Muscle of back (tissue), 13 donors: ENCODE measurements at places on chromosomes 16 and 17. TPM values are rescaled to one million over a fixed set of nuclear protein-coding genes. Genes with fewer than 3 reads are reported as not detected.

GRCh38 chr16:2285731-2286191 lies 17.8 kb upstream of the RNPS1 start:
- DNase-seq: no peak

Gene BRIP1
- polyA plus RNA-seq: 3.6 TPM

Gene CDK5R1
- polyA plus RNA-seq: 8.9 TPM

- DNase-seq: no peak
Observed at GRCh38 chr16:24349320-24349719, 93.2 kb downstream of the CACNG3 start.

Gene CACNG5
- 0.10 TPM for polyA plus RNA-seq

Gene CTRB2
- polyA plus RNA-seq: 0.27 TPM

DNA sequence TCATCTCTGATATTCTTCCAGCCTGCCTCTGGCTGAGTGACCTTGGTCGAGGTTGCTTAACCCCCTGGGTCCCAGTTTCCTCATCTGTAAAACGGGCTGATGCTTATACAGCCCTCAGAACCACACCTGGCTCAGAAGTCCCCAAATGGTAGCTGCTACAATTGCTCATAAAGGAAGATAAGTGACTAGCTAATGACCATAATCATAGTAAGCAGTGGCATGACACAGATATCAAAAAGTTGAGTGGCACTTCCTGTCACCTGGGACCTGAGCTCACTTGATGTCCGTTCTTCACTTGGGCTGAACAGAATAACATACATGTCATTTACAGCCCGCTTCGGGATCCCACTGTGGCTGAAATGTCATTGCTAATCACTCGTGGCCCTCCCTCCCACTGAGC lies 1.8 kb downstream of the MGRN1 start:
- no peak for DNase-seq

Gene SMIM36
- not detected for polyA plus RNA-seq

Gene CRISPLD2
- 6.4 TPM for polyA plus RNA-seq

Gene KRTAP16-1
- polyA plus RNA-seq: not detected

DNA sequence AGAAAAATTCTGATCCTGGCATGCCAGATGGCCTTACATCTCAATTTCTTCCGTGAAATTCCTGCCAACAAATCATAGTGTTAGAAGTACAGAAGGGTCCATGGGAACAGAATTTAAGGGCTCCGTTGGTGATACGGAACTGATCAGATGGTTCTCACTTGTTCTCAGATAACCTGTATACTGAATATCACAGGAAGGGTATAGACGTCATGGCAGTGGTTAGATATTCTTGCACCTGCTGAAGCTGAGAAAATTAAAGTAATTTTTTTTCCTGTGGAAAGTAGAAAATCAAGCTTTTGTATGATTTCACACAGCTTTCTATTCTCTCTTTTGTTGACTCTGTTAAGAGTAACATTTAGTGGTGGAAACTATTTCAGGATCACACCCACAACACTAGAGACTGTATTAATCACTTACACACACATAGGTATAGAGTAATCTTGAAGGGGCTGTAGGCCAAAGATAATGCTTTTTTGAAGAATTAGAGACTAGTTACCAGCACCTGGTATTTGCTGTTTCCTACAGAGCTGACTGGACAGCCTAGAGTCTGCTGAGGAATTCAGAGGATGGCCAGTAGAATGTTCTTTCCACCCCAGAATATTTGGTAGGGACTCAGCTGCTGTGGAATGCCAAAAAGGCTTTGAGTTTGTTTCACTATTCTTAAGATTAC lies 7.5 kb downstream of the TENT4B start:
- DNase-seq: no peak

Gene TAF1C
- 24.8 TPM for polyA plus RNA-seq

GRCh38 chr16:46649588-46650253 lies 28.5 kb upstream of the SHCBP1 start:
- peak; percentile 80 for DNase-seq

Gene ITGAL
- polyA plus RNA-seq: 1.8 TPM

DNA sequence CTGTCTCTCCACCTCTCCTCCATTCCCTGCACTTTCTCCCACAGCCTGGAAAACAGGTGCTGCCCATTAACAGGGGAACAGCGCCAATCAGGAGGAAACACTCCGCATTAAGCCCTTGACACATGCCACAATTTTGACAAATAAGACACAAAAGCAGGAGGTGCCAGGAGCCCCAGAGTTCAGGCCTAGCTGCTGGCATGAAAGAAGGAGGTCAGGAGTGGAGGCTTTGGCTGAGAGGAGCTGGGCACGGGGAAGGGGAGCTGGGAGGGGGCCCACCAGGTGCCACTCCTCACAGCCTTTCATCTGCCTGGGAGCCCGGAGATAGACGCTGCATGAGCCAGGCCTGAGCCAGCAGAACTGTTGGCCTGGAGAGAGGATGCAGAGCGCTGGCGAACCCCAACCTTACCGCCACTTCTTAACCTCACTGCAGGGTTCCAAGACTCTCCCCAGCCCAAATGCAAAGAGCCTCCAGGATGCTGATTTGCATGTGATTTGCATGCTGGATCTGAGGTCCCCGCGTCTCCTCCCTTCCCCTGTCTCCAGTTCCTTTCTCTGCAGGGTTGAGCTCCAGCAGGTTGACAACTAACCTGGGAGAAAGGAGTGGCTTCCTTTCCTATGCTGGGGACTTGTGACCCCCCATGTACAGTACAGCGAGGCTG lies 139.8 kb upstream of the SDK2 start:
- DNase-seq: no peak

DNA sequence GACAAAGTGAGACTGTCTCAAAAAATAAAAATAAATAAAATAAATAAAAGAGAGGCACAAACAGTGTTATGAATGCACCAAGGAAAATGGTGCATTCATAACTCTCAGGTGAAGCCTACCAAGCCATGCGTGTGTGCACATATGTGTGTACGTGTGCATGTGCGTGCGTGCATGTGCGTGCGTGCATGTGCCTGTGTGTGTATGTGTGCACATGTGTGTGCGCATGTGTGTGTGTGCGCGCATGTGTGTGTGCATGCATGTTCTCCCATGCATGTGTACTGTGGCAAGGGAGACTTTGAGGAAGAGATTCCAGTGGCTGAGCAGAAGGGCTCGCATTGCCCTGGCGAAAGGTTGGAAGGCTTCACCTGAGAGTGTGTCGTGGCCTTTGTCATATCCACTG lies 4.7 kb downstream of the SPN start:
- no peak for DNase-seq

DNA sequence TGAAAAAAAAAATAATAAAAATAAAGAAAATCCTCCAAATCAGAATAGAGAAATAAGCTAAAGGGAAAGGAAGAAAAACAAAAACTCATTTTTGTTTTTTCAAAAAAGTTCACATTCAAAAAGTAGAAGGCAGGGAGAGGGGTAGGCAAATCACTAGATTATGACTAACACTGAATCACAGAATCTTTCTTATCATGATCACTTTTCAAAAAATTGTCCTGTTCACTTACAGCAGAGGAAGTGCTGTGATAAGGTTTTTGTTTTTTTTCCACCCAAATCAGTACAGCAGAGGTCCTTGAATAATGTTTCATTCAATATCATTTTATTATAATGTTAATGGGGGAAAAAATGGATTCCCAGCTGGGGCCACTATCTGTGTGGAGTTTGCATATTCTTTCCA lies 106.4 kb downstream of the CA4 start:
- no peak for DNase-seq

Gene GAST
- polyA plus RNA-seq: not detected

GRCh38 chr17:44751806-44752205 lies 7.0 kb upstream of the ADAM11 start:
- DNase-seq: no peak

DNA sequence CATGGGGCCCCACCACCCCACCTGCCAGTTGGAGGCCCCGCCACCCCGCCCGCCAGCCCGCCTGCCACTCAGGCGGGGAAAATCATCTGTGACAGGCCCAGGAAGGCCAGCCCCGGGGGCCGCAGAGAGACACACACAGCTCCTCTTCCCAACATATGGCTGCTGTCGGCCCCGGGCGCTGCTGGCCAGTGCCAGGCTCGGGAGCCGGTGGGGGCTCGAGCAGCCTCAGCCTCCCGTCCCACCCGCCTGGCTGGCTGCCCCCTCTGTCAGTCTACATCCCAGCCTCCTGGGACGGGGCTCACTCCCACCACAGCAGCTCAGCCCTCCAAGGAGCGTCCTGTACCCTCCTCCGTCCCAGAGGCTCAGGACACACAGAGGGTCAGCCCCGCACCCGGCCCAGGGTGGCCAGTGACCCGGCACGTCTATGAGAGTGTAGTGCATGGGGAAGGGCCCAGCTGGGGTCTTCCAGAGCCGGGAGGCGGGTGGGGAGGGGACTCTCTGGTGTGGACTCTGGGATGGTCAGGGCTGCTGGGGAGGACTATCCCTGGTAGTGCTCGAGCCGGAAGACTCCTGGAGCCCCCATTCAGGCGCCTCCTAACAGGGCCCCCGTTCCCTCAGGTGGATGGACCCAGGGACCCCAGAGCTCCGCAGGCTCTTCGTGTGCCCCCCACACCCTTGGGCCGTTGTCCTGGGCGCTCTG lies 3.6 kb upstream of the PRR35 start:
- no peak for DNase-seq

- DNase-seq: no peak
Observed at GRCh38 chr17:37836593-37836992, 87.6 kb upstream of the TBC1D3K start.

DNA sequence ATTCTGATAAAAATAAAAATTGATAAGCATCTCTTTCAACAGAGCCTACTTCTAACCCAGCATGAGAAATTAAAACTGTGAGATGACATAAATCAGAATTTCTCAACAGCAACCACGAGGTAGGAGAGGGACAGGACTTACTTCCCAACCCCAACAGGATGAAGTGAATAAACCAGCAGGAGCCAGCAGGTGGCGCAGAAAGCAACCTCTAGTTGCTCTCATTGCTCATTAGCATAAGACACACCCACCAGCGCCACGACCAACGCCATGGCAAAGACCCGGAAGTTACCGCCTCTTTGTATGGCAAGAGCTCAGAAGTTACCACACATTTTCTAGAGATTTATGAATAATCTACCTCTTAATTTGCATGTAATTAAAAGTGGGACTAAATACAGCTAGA lies 189.4 kb upstream of the CDH8 start:
- peak; percentile 45 for DNase-seq

GRCh38 chr17:82050761-82051641 lies 610 bp downstream of the RFNG start:
- peak; percentile 54 for DNase-seq

GRCh38 chr16:29994600-29995323 lies 655 bp downstream of the HIRIP3 start:
- DNase-seq: no peak

GRCh38 chr17:35536664-35537171 lies 760 bp downstream of the SLFN12L start:
- DNase-seq: no peak

- DNase-seq: no peak
Observed at GRCh38 chr17:66462010-66462409, 159.6 kb downstream of the PRKCA start.

DNA sequence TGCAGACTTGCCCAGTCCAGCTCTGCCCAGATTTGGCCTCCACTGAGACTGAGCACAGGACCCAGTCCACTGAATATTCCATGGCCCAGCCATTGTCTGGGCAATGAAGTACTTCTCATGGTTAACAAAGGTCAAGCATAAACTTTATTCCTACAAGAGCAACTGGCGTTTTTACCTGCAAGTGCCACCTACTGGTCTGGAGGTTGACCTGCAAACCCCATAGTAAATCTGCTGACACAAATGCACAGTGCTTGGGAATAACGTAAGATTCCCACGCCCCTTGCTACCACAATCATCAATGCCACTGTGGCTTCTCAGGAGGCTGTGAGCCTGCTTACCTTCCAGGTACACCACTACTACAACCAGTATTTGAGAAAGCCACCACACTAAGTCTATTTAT lies 170.2 kb downstream of the CEP112 start:
- DNase-seq: no peak

DNA sequence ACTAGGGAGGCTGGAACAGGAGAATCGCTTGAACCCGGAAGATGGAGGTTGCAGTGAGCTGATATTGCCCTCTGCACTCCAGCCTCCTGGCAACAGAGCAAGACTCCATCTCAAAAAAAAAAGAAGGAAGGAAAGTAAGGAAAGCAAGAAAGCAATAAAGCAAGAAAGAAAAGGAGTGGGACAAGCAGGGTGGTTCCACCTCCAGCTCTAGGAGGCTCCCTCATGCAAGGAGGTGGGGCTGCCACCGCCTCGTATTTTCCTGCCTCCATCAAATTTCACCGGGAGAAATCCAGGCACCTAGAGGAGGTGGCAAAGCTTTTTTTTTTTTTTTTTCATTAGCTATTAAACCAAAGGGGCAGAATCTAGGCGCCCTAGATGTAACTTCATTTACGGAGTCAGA lies 1.0 kb downstream of the CYB561 start:
- no peak for DNase-seq

GRCh38 chr16:47043200-47043599 lies 69.7 kb upstream of the DNAJA2 start:
- no peak for DNase-seq

- no peak for DNase-seq
Observed at GRCh38 chr17:37772982-37773381, 28.1 kb upstream of the HNF1B start.

Gene HIC1
- 44.6 TPM for polyA plus RNA-seq

Gene SLC35G6
- polyA plus RNA-seq: 0.22 TPM

Gene GRIN2C
- polyA plus RNA-seq: 0.63 TPM

DNA sequence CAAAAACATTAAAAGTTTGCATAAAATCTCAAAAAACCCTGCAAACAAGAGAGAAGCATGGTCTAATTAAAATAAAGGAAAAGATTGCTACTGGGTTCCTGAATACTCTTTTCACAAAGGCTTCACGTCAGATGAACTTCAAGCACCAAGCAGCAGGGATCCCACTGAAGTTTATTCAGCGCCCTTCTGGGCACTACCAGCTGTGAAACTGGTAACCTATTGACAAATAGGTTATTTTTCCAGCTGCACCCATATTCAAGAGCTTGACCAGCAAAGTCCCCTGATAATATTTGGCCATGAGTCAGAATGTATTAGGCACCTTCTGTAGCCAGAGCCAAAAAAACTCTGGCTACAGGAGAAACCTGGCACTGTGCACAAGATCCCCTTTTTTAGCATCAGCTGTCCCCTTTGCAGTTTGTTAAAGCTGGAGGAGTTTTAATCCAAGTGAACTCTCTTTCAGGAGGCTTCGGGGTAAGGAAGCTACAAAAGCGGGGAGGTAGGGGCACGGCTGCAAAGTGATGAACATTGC lies 60.3 kb downstream of the GRIN2A start:
- DNase-seq: no peak

GRCh38 chr16:66910175-66910940 lies 8.3 kb downstream of the CDH16 start:
- DNase-seq: no peak

DNA sequence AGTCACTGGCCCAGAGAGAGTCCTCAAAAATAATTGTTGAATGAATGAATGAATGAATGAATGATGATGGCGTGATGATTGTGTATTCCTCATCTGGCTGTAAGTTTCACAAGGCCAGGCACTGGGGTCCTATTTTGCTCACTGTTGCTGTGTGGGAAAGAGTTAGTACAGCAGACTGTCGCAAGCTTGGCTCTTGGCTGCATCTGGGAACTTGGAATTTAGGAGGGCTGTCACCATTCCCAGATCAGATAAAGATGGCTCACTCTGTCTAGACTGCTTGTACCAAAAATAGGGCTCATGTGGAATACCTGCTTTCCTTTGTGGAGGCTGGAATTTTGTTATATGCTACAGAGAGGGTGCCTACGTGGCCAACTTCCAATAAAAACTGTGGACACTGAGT lies 530.6 kb downstream of the WWOX start:
- no peak for DNase-seq

Gene KRTAP2-2
- not detected for polyA plus RNA-seq

Gene DEXI
- polyA plus RNA-seq: 50.2 TPM

Gene PRDM7
- 0.14 TPM for polyA plus RNA-seq

GRCh38 chr17:27896701-27897100 lies 3.5 kb upstream of the LYRM9 start:
- no peak for DNase-seq

Gene RHOT1
- 27.0 TPM for polyA plus RNA-seq
